ENCODE measurements at places on chromosomes 16 and 17.

DNA sequence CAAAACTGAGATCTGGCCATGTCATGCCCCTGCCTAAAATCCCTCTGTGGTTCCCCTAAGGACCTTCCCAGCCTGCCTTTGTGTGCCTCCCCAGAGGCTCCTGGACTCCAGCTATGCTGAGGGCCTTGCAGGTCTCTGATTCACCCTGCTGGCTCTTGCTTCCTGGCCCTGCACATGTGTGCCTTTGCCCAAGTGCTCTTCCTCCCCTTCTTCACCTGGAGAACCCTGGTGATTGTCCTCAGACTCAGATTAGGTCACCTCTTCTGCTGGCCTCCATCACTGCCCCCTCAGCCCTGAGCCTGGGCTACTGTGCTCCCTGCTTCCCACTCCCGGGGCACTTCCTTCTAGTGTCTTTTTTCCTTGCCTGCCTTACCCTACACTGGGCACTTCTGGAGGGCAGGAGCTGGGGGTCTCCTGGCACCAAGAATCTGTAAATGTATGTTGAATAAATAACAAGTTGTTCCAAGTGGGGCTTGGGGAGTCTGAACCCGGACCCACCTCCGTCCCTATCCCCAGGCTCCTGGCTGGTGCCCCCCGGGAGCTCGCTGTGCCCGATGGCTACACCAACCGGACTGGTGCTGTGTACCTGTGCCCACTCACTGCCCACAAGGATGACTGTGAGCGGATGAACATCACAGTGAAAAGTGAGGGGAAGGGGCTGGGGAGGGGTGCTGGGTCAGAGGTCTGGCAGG is 7.8 kb downstream of the ITGA3 start:
- H3K36me3 ChIP-seq = no peaks in the 10 kb centered on the region
- no peak for DNase-seq
- H3K4me1 ChIP-seq = no peaks in the 10 kb centered on the region
- H3K4me3 ChIP-seq = no peak overlapping the region
- H3K27ac ChIP-seq = no peak overlapping the region

DNA sequence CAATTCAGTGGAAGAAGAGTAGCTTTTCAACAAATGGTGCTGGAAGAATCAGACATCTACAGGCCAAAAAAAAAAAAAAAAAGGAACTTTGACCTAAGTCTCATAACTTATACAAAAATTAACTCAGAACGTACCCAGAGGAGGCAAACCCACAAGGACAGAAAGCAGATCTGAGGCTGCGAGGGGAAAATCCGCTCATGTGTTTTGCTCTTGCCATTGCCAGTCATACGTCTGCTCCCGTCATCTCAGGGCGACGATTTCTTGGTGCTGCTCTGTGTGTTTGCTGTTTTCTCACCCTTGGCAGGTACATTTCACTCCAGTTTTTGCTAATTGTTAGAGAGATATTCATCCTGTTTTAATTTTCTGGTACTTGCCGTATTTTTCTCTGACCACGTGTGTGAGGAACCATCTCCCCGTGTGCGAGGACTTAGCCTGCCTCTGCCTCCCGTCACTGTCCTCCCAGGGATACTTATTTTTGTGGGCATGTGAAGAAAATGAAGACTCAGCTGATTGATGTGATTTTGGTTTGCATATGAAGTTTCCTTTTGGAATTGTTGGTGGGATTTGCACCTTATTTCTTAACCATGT is 33.4 kb upstream of the ACSF3 start:
- H3K27me3 ChIP-seq = no peaks in the 10 kb centered on the region
- H3K36me3 ChIP-seq = no peaks in the 10 kb centered on the region
- H3K4me3 ChIP-seq = no peak overlapping the region
- peak; percentile 47 for DNase-seq
- H3K4me1 ChIP-seq = no peaks in the 10 kb centered on the region

DNA sequence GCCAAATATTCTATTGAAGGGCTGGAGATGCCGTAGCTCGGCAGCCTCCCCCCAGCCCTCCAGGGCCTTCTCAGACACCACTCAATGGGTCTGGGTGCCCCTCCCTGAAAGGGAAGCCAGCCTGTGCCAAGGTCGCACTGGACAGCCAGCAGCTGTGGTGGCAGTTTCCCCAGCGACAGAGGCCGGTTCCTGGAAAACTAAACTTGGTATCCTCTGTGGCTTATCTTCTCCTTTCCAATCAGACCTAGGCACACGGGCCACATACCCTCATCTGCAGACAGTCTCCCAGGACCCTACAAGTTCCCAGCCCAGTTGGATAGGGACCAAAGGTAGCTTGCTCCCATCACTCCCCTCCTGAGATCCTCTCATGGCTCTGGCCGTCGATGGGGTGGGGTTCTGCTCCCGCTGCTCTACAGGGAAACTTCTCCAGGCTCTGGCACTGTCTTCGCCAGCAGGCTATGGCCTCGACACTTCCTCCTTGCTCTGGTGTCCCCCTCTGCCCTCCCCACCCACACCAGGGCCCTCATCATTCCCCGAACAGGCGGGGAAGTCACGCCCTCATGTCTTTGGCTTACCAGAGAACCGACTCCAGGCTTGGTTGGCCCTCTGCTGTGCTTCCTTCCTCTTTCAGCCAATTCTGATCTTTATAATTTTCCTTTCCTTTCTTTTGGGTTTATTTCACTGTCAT is 18.3 kb upstream of the IL21R start:
- H3K27me3 ChIP-seq = no peaks in the 10 kb centered on the region
- H3K36me3 ChIP-seq = peaks cover 5% of the 10 kb centered on the region
- H3K4me1 ChIP-seq = peaks cover 21% of the 10 kb centered on the region
- DNase-seq = no peak
- H3K4me3 ChIP-seq = no peak overlapping the region
- no peak overlapping the region for H3K27ac ChIP-seq

GRCh38 chr16:30186444-30186781 is 3.0 kb downstream of the CORO1A start:
- H3K27me3 ChIP-seq = no peaks in the 10 kb centered on the region
- peak overlapping the region; percentile 100 for H3K27ac ChIP-seq
- peak overlapping the region; percentile 100 for H3K4me3 ChIP-seq

GRCh38 chr17:30543456-30543855 is 66.2 kb downstream of the GOSR1 start:
- H3K36me3 ChIP-seq = no peaks in the 10 kb centered on the region
- no peak for DNase-seq
- H3K4me1 ChIP-seq = no peaks in the 10 kb centered on the region
- H3K27ac ChIP-seq = no peak overlapping the region
